ENCODE measurements at places on chromosomes 7 and 10. TPM values are rescaled to one million over a fixed set of nuclear protein-coding genes. Genes with fewer than 3 reads are reported as not detected.
A peak's percentile ranks its signal among the peaks of the same experiment; 100 is the strongest.

- no peak for DNase-seq
These were observed 1042.0 kb downstream of the DNAJB9 start for GRCh38 chr7:109611656-109612055.

- DNase-seq, result no peak
These were observed 106.8 kb downstream of the GALNT17 start for GRCh38 chr7:71238581-71239295.

DNA sequence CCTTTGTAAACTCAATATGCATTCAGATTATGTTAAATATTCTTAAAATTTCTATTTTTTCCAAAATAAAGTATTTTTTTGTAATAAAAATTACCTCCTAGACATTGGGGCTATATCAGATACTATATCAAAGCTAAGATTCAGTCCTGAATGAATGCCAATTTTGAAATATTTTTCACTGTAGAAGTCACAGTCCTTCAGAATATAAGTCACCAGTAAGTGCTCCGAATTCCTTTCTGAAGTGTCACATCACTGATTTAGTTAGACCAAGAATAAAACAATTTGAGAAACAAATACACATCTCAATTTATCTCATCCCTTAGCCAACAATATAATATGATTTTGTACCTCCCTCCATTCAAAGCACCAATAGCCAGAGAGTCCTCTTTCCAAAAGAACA lies 33.9 kb upstream of the GSAP start:
- DNase-seq, result no peak

DNA sequence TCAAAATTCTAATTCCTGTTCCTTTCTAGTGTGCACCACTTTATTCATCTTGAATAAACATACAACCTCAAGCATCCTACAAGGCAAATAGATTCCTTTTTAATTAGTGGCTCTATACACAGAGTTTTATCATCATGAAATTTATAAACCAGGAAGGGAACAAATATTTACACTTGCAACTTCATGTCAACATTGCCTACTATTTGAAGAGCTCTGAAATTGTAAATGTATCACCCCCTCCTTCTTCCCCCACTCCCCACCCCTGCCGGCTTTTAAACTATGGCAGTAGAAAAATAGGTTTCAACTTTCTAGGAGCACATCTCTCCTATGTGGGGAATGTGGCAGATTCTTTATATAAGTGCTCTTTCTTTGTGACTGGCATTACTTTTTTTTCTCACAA lies 49.6 kb downstream of the KAT6B start:
- no peak for DNase-seq

MPP7 gene
- polyA plus RNA-seq, result 2.3 TPM

LRIT1 gene
- polyA plus RNA-seq, result not detected

DNA sequence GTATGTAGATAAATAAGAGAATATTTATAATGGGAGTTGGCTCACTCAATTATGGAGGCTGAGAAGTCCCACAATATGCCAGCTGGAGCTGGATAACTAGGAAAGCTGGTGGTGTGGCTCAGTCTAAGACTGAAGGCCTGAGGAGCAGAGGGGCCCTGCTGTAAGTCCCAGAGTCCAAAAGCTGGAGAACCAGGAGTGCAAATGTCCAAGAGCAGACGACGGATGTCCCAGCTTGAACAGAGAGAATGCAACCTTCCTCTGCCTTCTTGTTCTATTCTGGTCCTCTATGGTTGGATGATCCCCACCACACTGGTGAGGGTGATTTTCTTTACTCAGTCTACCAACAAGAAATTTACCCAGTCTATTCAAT lies 13.2 kb downstream of the IL2RA start:
- no peak for DNase-seq

DNA sequence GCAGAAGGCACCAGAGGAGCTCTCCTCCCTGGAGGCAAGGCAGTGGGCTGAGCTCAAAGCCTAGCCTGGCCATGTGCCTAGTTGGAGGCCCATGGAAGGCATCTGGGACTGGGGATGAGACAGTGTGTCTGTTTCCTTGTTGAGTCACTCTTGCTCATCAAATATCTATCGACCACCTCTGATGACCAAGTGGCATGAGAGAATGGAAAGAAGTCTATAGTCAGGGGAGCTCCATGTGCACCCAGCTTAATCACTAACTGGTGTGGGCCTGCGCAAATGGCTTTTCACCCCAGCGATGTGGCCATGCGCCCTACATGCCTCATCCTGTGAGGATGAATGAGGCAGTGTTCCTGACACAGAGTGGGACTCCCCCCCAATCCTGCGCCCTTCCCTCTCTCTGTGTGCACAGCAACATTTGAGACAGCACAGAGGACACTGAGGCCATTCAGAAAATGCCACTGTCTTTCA lies 229.9 kb downstream of the RPS24 start:
- no peak for DNase-seq

DNA sequence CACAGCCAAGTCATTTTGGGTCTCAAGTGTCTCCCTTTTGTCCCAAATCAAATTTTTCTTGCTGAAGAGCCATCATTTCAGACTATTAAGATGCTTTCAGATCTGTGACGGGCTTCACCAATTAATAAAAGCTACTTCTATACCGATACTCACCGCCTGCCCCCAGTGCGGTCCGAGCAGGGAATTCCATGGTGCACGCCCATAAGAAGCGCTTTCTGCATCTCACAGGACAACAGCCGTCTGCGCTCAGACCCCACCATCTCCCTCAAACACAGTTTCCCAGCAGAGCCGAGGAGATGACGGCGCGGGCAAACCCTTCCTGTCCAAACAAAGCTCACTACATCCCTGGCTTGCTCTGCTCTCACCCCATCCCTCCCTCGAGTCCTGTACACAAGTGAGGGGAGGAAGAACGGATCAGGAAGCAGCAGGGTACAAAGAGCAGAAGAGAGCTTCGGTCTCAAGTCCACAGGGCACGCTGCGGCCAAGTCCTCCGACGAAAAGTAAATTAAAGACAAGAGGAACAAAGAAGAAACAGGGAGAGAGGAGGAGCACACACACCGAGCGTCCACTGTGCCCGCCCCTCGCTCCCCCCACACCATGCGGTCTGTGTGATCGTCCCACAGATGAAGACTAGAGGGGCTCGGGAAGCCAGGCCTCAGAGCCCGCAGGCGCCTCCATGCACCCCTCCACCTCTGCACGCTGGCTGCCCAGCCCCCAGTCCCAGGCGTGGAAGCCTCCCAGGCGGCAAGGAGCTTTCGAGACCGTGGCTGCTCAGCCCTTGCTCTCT lies 121.9 kb downstream of the MAD1L1 start:
- no peak for DNase-seq

GRCh38 chr7:74230446-74231231 lies 20.8 kb downstream of the LAT2 start:
- no peak for DNase-seq

- DNase-seq, result no peak
These were observed 22.5 kb upstream of the ENO4 start for GRCh38 chr10:116826803-116827202.

CUL1 gene
- polyA plus RNA-seq, result 52.5 TPM

GRCh38 chr7:81447351-81447952 lies 322.4 kb downstream of the HGF start:
- DNase-seq, result peak; percentile 33

- no peak for DNase-seq
These were observed 485 bp downstream of the ALOX5 start for GRCh38 chr10:45374350-45375052.

BLNK gene
- 3.4 TPM for polyA plus RNA-seq

GRCh38 chr7:137789215-137789882 lies 57.4 kb downstream of the DGKI start:
- peak; percentile 32 for DNase-seq

- no peak for DNase-seq
These were observed 656.4 kb downstream of the KCNMA1 start for GRCh38 chr10:76981251-76981650.

PDE6C gene
- polyA plus RNA-seq, result 0.75 TPM

DNA sequence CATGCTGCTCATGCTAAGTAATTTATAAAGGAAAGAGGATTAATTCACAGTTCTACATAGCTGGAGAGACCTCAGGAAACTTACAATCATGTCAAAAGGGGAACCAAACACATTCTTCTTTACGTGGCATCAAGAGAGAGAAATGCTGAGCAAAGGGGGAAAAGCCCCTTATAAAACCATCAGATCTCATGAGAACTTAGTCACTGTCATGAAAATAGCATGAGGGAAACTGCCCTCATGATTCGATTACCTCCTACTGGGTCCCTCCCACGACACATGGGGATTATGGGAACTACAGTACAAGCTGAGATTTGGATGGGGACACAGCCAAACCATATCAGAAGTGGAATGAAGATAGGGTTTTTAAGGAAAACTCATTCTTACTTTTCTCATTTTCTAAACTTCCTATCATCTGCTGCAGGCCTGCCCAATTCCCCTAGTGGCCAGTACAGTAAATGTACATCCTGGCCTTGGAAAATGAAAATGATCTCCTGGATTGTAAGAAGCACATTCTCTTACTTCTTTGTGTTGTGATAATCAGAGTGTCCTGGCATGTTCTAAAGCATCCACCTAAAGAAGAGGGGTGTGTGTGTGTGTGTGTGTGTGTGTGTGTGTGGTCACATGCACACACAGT lies 421.5 kb downstream of the LRMDA start:
- DNase-seq, result no peak

GRCh38 chr10:3248526-3249306 lies 76.1 kb upstream of the PITRM1 start:
- DNase-seq, result peak; percentile 64

DNA sequence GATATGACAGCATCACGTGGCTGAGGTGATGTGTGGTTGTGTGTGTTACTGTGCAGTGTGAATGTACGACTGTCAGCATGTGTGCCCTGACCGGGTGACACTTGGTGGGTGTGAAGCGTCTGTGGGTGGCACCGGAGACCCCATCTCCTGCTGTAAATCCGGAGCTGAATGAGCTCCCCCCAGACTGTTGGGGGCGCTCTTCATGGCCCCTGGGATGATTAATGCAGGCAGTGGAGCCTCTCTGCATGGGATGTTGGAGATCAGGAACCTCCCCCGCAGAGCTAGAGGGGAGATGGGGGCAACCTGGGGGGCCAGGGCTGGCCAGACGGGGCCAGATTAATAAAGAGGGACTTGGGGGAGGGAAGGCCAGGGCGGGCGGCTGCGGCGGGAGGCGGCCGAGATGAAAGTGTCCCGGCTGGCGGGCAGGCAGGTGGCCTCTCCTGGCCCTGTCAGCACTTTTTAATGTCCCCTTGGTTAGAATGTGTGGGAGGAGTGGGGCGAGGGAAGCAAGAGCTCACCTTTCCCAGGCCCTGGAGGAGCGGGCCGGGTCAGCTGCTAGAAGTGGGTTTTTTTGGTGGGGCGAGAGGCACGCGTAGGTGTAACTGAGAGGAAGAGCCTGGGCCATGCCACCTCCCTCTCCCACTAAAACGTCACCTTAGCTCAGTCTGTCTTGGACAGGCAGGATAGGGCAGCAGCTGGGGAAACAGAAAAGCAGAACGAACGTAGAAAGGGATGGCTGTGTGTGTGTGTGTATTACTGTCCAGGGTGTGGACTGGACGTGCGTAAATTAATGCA lies 34.1 kb downstream of the HIF1AN start:
- no peak for DNase-seq

SFXN2 gene
- polyA plus RNA-seq, result 7.5 TPM

MRLN gene
- 172 TPM for polyA plus RNA-seq

VIPR2 gene
- polyA plus RNA-seq, result 12.1 TPM

GRCh38 chr7:149686011-149686410 lies 87.4 kb downstream of the ZNF467 start:
- no peak for DNase-seq

CUZD1 gene
- polyA plus RNA-seq, result 1.0 TPM

PSMG3 gene
- 18.7 TPM for polyA plus RNA-seq

DNA sequence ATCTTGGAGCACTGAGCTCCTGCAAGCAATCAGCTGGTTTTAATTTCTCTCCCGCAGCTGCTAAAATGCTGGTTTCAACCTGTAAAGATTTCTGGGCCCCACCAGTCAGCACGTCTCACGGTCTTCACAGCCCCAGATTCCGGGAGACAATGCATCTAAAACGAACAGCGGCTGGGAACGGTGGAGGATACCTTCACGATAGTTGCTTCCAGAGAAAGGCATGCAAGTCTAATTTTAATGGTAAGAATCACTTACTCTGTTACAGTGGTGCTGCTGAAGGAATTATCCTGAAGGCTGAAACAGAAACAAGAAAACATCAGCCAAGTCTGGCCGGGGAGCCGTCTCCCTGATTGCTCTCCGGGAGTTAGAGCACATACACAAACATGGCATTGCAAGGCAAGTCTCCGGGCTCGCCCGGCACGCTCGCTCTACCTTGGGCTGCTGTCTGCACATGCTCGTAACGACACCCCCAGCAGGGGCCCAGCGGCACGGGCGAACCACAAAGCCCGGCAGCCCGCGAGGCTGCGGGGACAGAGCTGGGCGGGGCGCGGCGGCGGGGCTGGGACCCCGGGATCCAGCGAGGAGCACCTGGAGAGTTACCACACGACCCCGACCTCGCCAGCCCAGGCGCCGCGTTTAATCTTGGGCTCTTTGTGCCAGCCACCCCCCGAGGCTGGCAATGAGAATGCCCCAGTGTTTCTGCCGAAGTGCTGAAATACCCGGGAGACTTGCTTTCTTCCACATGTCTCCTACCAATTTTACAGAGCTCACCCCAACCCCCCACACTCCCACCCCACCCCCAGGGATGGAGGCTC lies at the start of gene FAM13C:
FAM13C (minus strand) TSS at position 406 of the 815 bp plus-strand sequence; CDS start at position 317, 89 bp downstream.
- peak; percentile 70 for DNase-seq

DNA sequence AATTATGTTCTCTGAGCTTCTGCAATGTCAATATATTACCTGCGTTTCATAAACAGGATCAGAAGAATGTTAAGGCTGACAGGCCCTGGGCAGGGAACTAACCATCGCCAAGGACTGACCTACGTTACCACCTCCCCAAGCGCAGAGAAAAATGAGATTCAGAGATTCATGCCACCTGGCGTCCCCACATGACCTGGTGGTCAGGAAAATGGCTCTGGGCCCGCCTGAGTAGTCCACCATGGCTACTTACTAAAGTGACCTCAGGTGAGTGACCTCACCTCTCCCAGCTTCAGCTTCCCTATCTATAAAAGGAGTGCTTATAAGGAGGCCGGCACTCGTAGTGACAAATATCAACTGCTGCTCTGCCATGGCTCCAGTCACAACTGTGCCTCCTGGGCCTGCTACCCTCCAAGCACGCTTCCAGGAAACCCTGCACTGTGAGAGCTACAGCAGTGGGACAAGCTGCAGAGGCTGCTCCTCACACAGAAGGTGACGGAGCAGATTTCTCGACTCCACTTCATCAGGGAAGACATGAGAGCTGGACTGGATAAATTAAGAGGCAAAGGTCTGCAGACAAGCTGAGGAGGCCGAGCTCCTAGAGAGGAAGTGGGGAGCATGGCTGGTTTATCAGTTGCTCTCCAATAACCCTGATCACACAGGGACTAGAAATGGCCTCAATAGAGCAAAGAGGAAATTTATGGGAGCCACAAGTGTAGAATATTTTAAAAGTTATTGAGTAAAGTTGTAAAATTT lies 103.0 kb downstream of the RNF216 start:
- DNase-seq, result no peak

ACTL6B gene
- polyA plus RNA-seq, result not detected

CDH23 gene
- 4.2 TPM for polyA plus RNA-seq

- no peak for DNase-seq
These were observed 490.5 kb upstream of the ANKRD30A start for GRCh38 chr10:36634916-36635315.

DNA sequence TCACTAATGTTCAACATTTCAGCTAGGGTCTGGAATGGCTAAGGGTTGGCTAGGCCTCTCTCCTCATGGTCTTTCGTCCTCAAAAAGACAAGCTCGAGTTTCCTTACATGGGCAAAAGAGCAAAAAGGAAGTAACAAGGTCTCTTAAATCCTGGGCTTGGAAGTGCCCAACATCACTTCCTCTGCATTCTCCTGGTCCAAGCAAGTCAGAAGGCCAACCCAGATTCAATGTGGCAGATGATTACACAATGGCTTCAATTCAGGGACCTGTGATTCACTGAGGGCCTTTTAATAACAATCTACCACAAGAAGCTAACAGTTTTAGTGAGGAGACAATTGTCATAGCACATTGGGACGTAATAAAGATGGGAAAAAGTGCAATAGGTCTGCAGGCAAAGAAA lies 4.4 kb upstream of the NUP205 start:
- DNase-seq, result no peak
